ENCODE measurements at places on chromosomes 2 and 18.

DNA sequence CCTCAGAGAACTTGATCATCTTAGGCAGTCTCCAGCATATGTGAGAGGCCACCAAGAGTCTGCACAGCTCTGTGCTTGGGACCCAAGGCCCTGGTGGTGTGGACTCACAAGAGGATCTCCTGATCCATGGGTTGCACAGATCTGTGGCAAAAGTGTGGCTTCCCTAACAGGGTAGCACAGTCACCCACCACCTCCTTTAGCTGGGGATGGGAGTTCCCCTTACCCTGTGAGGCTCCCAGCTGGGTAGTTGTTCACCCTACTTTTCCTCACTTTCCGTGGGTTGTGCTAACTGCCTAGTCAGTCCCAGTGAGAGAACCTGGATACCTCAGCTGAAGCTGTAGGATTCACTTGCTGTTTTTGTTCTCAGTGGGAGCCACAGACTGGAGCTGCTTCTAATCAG, 123.7 kb downstream of the FTCDNL1 start:
- DNase-seq = no peak

GRCh38 chr2:100105678-100106054, 36.7 kb downstream of the AFF3 start:
- DNase-seq = no peak

GRCh38 chr2:241456546-241456945, 51.8 kb downstream of the STK25 start:
- no peak for DNase-seq

- DNase-seq = no peak
These were observed 15.4 kb upstream of the MAL start for GRCh38 chr2:95010126-95010525.

DNA sequence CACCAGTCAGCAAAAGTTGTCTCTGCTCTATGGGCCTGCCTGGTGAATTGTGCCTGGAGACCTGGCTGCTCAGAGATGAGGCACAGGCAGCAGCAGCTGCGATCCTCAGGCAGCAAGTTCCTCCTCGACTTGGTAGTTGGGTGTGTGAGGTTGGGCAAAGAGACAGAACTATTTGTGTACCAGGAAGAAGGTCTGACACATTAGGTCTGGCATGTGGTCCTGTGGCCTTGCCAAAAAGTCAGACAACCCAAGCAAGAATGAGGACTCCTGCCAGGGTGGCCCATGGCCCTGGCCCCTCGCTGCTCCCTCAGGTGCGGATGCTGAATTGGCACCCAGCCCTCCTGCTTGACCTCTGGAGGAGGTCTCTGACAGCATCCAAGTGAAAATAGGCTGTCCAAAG, 192.7 kb downstream of the DYSF start:
- peak; percentile 73 for DNase-seq

DNA sequence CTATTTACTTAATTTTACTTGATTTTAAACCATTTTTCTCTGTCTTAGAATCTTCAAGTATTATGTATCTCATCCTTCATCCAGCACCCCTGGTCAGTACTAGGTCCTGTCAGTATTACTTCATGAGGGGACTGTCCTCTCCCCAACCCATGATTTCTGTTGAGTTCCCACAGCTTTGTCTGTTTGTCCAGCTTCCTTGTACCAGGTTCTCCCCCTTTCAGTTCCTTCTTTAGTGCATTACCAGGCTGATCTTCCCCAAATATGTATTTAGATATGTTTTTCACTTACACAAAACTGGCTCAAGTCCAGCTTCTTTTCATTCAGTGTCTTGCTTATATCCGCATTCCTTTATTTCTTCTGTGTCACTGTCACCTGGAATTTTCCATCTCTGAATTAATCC, 13.8 kb upstream of the TTC27 start:
- DNase-seq = no peak

GRCh38 chr2:25000036-25000435, 28.3 kb upstream of the DNAJC27 start:
- no peak for DNase-seq

DNA sequence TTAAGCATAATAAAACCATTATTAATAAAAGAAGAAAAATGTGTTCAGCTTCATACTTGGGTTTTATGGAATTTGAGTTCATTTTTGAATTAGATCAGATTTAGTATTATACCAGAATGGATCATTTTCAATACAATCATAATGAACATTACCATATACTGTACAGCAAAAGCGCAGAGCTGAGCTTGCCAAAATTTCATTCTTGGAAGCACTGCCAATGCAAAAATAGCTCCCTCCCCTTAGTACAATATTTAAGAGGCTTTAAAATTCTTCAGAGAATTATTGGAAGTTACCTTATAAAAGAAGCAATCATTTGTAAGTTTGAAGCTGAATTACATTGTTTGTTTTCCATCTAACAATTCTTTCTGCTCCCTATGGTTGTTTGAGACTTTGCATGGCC, 938.1 kb upstream of the SLC39A10 start:
- no peak for DNase-seq

- no peak for DNase-seq
These were observed 2.3 kb downstream of the MEIS1 start for GRCh38 chr2:66437109-66437690.

- no peak for DNase-seq
These were observed 344.4 kb upstream of the SLC39A10 start for GRCh38 chr2:195312662-195313061.

Data from epithelial cell of prostate (primary cell).